Stimulated activated naive CD4-positive, alpha-beta T cell (primary cell): ENCODE measurements at places on chromosomes 1 and 21.

DNA sequence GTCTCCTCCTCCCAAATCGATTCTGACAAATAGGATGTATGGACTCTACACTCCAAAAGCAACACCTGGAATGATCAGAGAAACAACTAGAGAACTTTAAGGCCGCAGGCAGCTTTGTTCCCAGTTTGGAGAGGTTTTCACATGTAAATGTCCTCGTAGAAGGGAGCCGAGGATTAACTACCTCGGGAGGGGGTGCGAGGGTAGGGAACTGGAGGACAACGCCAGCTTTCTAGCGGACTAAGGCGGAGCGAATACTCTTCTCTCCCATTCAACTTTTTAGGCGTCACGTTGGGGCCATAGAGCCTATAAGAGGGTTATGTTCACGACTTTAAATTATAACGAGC lies 1.2 kb downstream of the SCAF4 start:
- DNase-seq, result no peak

DNA sequence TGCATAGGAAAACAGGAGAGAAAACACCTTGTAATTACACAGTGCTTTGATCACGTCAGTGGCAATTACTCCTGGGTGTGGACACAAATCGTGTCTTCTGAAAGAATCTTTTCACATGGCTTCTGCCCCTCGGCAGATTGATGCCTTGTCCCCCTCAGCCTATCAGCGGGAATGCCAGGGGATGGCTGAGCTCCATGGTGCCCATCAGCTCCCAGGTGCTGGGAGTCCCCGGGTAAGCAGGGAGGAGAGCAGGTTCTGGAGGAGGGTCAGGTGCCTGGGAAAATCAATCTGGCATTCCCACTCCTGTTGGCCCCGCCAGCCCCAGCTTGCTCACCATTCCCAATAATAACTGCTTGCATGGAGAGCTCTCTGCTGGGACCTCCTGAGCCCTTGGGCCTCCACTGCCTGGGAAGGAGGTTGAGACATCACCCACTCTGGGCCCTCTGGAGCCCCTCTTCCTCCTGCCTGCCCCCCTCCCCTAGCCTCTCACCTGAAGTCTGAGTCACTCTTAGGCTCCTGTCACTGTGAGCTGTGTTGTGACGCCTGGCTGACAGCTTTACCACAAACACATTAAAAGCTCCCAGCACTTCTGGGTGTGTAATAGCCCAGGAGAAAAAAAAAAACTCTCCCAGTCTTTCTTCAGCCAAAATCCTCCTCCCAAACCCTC lies 4.9 kb downstream of the CAMK2N1 start:
- DNase-seq, result no peak

DNA sequence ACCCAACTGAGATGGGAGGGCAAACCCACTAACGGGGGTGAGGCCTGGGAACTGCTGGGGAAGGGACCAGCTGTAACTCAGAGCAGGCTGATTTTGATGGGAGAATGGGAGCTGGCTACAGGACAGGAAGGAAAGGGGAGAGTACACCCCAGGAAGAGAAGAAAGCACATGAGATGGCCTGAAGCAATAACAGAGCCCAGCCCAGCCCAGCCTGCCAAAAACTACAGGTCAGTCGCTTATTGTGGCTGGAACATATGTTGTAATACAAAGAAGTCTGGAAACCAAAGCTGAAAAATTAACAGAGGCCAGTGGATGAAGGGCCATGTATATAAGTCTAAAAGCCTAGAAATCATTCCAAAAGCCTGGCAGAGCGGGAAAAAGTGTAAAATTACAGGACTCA lies 1.6 kb downstream of the ITLN2 start:
- no peak for DNase-seq

GRCh38 chr1:33377756-33378155 lies 53.1 kb downstream of the PHC2 start:
- no peak for DNase-seq

GRCh38 chr1:196660272-196660671 lies 8.4 kb downstream of the CFH start:
- DNase-seq, result no peak

DNA sequence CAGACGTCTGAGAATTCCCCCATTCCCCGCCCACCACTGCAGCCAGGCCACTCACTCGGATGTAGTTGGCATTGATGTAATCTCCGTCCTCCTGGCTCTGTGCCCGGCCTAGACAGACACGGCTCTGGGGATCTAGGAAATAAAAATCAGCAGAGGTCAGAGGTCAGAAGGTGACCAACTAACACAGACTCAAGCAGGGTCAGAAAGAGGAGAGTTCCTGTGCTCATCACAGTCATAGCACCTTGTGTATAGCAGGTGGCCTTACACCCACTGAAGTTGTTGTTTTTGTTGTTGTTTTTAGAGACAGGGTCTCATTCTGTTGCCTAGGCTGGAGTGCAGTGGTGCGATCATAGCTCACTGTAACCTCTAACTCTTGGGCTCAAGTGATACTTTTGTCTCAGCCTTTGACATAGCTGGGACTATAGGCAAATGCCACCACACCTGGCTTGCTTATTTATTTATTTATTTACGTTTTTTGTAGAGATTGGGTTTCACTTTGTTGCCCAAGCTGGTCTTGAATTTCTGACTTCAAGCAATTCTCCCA lies 4.9 kb downstream of the PTPN7 start:
- DNase-seq, result no peak

DNA sequence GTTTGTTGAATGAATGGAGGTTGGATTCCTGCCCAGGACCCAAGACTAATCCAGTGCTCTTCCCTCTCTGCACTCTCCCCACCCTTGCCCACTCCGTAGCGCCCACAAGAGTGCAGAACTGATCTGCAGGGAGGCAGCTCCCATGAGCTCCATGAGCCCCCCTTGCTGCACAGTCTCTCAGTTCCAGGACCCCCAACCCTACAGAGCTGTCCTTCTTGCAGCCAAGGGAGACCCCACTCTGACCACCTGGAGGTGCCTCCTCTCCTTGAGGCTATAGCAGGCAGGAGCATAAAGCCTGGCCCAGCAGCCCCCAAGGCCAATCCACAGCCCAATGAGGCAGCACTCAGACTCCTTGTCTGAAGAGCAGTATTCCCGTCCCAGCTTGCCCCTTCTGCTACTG lies 209.2 kb upstream of the ZC3H12A start:
- no peak for DNase-seq

DNA sequence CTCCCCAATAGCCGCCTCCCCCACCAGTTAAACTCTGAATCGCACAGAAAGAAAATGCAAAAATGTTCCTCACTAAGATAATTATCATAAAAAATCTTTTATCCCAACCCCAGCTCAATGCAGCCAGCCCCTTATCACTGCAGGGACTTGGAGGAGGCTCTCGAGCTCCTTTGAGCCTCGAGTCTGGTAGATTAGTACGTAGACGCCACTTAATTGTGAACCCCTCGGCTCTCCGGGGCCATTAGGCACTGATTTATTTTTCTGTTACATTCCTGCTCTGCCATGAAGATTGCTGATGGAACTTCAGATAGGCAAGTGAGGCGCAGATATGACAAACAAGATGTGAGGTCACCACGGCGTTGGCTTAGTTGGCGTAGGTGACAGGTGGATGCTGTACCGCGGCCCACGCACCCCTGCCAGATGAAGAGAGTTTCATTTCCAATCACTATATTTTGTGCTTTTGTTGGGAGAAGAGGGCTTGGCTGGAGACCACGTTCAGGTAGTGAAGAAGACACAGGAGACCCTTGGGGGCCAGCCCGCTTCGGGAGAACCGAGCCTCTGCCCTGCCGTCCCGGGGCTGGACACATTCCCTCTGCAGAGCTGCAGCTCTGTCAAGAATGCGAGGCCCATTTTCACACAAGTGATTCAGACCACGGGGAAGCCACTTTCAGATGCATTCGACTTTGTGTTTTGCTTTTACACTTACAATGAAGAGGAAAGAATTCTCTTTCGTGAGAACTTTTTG lies 55.9 kb upstream of the ARHGEF16 start:
- DNase-seq, result no peak

DNA sequence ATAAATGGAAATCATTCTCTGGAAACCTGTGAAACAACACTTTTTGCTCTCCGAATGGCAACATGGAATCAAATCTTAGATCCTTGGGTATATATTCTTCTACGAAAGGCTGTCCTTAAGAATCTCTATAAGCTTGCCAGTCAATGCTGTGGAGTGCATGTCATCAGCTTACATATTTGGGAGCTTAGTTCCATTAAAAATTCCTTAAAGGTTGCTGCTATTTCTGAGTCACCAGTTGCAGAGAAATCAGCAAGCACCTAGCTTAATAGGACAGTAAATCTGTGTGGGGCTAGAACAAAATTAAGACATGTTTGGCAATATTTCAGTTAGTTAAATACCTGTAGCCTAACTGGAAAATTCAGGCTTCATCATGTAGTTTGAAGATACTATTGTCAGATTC lies 45.7 kb downstream of the PTGFR start:
- DNase-seq, result no peak

GRCh38 chr1:212270564-212270963 lies 14.6 kb upstream of the PPP2R5A start:
- DNase-seq, result no peak

DNA sequence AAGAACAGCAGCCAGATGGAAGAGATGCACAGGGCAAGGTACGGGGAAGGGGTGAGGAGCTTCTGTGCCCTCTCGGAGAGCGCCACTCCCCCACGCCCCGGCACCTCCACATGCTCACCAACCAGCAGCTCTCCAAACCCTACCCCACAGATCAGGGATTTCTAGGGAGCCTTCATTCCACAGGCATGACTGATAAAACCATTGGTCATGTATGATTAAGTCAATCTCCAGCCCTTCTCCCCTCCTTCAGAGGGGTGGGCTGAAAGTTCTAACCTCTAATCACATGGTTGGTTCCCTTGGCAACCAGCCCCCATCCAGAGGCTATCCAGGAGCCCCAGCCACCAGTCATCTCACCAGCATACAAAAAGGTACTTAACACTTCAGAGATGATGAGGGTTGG lies 144.7 kb downstream of the TGFBR3 start:
- no peak for DNase-seq

GRCh38 chr1:34754964-34755637 lies at the start of gene GJB5:
Gene GJB5 (plus strand): TSS chr1:34755047. CDS start chr1:34757331, 2,284 bp downstream.
- DNase-seq, result no peak

GRCh38 chr1:238350471-238350870 lies 459.7 kb upstream of the ZP4 start:
- no peak for DNase-seq

DNA sequence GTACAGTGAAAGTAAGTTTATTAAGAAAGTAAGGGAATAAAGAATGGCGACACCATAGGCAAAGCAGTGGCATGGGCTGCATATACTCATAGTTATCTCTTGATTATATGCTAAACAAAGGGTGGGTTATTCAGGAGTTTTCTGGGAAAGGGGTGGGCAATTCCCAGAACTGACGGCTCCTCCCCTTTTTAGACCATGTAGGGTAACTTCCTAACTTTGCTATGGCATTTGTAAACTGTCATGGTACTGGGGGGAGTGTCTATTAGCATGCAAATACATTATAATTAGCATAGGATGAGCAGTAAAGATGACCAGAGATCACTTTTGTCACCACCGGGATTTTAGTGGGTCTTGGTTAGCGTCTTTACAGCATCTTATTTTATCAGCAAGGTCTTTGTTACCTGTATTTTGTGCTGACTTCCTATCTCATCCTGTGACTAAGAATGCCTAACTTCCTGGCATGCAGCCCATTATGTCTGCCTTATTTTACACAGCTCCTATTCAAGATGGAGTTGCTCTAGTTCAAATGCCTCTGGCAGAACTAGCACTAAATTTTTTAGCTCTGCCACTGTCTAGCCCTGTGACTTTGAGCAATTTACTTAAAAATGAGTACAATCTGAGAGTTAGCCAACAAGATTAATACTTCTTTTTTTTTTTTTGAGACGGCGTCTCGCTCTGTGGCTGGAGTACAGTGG lies 110.3 kb upstream of the PALMD start:
- DNase-seq, result no peak

GRCh38 chr1:181482521-181483284 lies 614 bp upstream of the CACNA1E start:
- no peak for DNase-seq

GRCh38 chr1:115379943-115380342 lies 41.9 kb upstream of the NGF start:
- no peak for DNase-seq

DNA sequence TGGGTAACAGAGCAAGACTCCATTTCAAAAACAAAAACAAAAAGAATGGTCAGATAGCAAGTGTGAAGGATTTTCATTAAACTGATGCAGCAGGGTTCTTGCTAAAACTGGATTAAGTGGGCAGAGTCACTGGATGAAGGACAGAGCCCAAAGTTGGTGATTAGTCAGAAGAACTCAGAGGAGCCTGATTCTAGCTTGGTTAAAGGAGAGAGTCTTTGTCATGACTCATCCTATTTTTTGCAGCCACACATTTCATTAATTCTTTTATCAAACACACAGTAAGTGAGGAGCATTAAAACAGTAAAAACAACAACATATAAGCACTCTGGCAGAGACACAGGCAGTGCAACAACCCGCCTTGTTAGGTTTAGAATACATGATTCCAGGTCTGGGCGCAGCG lies 56.0 kb upstream of the EDARADD start:
- DNase-seq, result no peak

- no peak for DNase-seq
Measured at GRCh38 chr1:204660509-204660908, 25.0 kb downstream of the LRRN2 start.
